Keratinocyte (primary cell): ENCODE measurements at places on chromosomes 6 and 20. TPM values are rescaled to one million over a fixed set of nuclear protein-coding genes. Genes with fewer than 3 reads are reported as not detected.

- H3K27ac ChIP-seq: no peak within 1 kb of the TSS
- peaks cover 91% of the 10 kb centered on the region for H3K27me3 ChIP-seq
- H3K4me1 ChIP-seq: peaks cover 15% of the 10 kb centered on the region
- DNase-seq: no peak
- H3K36me3 ChIP-seq: no peaks in the 10 kb centered on the region
Measured at GRCh38 chr6:117265410-117266256, at the start of gene VGLL2. VGLL2 (plus strand) TSS chr6:117265558; CDS start chr6:117265764, 206 bp downstream.

GRCh38 chr20:63861981-63862901, 943 bp downstream of the ABHD16B start:
- no peak for DNase-seq
- peaks cover 8% of the 10 kb centered on the region for H3K36me3 ChIP-seq
- H3K27ac ChIP-seq: no peak overlapping the region
- H3K4me3 ChIP-seq: no peak overlapping the region

DNA sequence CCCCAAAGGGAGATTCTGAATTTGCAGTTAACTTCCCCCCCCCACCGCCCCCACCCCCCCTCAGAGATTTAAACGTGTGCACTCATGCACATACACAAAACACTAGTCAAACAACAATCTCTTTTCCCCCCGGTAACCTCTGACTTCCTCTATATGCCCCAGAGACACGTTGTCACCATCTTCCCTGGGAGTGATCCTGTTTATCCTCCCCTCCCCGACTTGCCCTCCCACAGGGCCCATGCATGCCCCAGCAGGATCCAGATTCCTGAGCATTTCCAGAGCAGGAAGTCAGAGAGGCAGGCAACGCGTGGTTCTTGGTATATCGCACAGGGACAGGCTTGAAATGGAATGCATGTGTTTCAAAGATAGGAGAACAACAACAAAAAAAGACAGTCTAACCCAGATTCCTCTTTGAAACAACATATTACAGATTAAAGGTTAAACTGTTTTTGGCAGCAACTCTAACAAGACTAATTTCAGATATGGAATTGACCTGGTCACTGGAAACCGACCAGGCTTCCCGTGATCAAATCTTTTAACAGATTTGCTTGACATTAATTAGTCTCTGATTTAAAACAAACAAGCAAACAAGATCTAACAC, 1.3 kb downstream of the BLCAP start:
- peak; percentile 85 for DNase-seq
- H3K36me3 ChIP-seq: peaks cover 7% of the 10 kb centered on the region
- H3K27me3 ChIP-seq: no peaks in the 10 kb centered on the region
- H3K27ac ChIP-seq: peak overlapping the region; percentile 98
- H3K4me3 ChIP-seq: peak overlapping the region; percentile 88
- H3K4me1 ChIP-seq: peaks cover 51% of the 10 kb centered on the region

DNA sequence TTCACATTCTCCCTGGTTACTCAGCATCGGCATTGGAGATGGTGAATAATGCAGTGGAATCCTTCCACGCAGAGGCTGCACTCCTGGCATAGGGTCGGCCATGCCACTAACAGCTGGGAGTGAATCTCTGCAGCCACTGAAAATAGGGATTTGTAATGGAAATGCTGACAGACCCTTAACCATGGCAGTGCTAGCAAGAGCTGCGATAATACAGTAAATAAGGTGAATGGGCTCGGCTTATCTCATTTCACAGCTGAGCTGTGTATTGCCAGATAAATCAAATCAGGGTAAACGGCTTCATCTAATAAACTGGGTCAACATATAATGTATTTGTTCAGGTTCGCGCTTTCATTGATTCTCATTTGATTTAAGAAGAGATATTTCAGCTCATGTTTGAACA, 156.8 kb downstream of the SLC35B3 start:
- no peaks in the 10 kb centered on the region for H3K27me3 ChIP-seq
- no peak overlapping the region for H3K4me3 ChIP-seq

Gene ERVFRD-1
- polyA plus RNA-seq: not detected in 3 replicates

Gene FILIP1
- polyA plus RNA-seq: 0.01 TPM in 1 of 3 replicates, not detected in the others
